Iris pigment epithelial cell (primary cell): ENCODE measurements at places on chromosomes 5 and 9.
A peak's percentile ranks its signal among the peaks of the same experiment; 100 is the strongest.

GRCh38 chr5:173974688-173975239 lies 14.2 kb upstream of the C5orf47 start:
- DNase-seq, result no peak

- DNase-seq, result no peak
Observed at GRCh38 chr9:89498852-89499480, 1.1 kb upstream of the SEMA4D start.

GRCh38 chr9:100087218-100087617 lies 11.6 kb downstream of the ERP44 start:
- peak; percentile 75 for DNase-seq

GRCh38 chr9:36988848-36989247 lies 45.2 kb downstream of the PAX5 start:
- no peak for DNase-seq
